ENCODE measurements at places on chromosomes 2 and 18.

DNA sequence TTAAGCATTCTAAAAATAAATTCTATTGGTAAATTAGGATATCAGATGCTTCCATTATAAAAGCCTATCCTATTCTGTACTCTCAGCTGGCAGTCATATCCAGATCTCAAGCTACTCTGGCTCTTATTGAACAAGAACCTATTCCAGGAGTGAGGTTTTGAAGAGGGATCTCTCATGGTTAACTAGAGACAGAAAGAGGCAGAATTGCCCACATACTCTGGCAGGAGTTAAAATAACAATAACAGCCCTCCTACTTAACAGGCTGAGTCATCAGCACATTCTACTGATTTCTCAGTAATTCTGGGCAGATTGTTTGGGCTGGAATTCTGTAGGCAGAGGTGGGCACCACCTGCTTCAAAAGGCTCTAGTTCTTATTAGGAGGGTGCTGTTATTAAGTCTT lies 142.0 kb upstream of the UNC80 start:
- no peak for DNase-seq

DNA sequence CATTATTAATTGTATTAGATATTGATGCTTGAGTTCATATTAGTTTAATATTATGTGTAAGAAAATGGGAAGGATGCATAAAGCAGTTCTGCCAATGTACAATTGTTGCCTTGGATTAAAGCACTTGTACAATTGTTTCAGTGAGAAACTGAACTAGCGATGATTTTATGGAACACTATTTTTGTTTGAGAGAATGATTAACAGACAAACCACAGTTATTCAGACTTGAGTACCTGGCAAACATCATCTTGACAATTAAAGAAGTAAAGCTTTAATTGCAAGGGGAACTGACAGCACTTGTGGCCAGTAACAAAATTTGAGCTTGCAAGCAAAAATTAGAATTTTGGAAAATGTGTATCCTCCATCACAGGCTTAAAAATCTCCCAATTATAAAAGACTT lies 214.3 kb downstream of the RIT2 start:
- DNase-seq, result no peak

- DNase-seq, result no peak
These were observed 5.3 kb upstream of the PLEKHH2 start for GRCh38 chr2:43631618-43632317.

GRCh38 chr2:64017811-64018700 lies 1.2 kb downstream of the VPS54 start:
- no peak for DNase-seq

- no peak for DNase-seq
These were observed 102.9 kb downstream of the DHRS9 start for GRCh38 chr2:169172151-169172735.

DNA sequence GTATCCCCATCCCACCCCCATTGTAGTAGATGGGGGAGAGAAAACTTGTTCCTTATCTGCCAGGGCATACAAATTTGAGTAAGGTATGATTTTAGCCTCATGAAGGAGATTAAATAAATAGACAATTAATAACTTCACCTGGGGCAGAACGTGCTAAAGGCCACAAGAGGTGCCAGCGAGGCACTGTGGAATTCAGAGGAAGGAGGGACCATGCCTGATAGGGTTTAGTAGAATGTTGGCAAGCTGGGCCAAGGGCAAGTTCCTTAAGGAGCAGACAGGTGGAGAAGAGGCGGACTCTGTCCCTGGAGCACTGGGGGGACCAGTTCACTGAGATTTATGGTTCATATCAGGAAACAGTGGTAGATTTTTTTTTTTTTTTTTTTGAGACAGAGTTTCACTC lies 22.5 kb downstream of the STAMBP start:
- DNase-seq, result no peak

GRCh38 chr2:54772110-54772509 lies 48.6 kb downstream of the EML6 start:
- DNase-seq, result no peak

DNA sequence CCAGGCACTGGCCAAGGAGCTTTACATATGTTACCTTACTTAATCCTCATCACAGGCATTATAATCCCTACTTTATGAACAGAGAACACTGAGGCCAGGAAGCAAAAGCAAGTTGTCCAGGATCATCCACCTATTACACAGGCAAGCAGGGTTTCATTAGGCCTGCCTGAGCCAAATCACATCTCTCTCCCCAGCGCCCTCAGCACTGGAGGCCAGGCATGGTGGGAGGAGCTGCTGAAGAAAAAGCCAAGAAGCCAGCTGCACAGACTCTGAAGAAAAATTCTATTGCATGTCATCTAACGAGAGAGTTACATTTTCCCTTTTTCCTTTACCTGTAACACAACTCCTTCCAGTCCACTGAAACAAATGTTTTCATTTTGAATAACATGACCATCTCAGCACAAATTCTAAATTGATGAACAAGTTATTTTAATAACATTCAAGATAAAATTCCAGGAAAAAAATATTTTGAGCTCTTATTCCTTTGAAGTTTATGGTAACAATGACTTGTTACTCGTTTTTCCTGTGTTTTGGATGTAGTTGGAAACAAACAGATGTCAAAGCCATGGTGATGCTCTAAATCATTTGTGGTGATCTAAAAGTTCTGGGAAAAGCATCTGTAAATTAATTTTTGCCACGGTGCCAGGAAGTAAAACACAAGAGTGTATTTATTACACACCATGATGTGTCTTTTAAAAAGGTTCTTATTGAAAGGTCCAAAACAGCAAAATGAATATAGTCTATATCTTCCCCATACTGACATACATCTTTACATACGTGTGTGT lies 139.0 kb upstream of the ITGB6 start:
- no peak for DNase-seq

DNA sequence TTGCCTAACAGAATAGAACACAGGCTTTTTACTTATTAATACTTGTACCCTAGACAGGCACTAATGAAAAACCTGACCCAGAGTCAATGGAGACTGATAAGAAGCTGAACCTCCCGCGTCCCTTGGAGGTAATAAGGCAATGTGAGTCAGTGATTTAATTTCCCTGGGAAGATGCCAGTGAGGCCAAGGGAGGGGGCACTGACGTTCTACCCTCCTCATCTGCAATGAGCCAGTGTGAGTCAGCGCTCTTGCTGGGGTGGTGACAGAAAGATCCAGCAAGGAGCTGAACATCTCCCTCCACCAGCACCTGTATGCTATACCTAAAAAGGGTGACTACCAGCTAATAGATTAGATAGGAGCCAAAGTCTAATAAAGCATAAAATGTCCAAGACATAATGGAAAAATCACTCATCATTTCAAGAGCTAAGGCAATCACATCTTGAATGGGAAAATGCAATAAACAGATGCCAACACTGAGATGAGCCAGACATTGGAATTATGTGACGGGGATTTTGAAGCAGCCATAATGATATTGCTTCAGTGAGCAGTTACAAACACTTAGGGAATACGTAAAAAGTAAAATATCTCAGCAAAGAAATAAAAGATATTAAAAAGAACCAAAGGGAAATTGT lies 116.9 kb downstream of the TPGS2 start:
- no peak for DNase-seq

GRCh38 chr2:42192652-42193566 lies 23.8 kb downstream of the EML4 start:
- DNase-seq, result no peak

- no peak for DNase-seq
These were observed 51.1 kb downstream of the PLEKHM3 start for GRCh38 chr2:207974216-207974605.

DNA sequence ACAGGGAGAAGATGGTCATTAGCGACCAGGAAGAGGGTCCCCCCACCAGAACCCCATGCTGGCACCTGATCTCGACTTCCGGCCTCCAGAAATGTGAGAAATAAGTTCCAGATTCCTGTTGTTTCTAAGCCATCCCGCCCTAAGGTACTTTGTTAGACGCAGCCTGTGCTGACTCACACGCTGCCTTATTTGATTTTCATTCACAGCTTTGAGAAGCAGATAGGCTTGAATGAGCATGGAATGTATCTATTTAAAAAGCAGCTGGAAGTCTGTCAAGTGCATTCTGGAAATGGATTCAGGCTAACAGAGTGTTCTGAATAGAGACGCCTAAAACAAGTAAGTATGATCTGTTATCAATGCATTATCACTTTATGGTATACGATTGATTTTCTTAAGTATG lies 8.3 kb upstream of the IL1R2 start:
- no peak for DNase-seq

GRCh38 chr18:3689986-3690763 lies 240.2 kb downstream of the TGIF1 start:
- DNase-seq, result no peak

DNA sequence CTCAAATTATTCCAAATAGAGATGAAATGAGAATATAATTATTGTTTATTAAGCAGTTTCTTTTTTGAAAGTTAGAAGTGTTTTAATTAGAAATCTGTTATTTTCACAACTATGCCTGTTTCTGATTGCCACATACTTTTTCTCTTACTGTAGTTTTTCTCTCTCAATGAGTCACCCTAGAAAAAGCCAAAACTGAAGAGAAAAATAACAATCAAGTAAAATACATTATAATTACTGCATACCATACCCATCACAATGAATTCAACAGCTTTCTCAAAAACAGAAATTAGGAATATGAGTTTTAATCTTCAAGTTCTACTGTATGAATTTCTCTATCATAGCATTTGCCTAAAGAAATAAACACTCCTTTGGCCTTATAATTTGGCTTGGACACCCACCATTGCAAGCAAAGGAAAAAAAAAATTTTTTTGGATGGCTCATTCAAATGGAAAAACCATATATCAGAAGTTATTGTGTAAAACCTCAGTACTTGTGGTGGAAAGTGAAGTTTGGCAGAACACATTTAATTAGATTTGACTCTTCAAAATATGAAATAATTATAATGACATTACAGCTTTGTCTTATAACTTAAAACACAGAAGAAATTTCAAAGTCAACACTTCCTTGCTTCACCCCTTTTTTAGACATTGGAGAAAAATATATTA lies 138.5 kb downstream of the DYM start:
- no peak for DNase-seq

- no peak for DNase-seq
These were observed 79.2 kb downstream of the LIMS1 start for GRCh38 chr2:108613261-108614042.

- no peak for DNase-seq
These were observed 2026.1 kb upstream of the CELF4 start for GRCh38 chr18:39591649-39592048.

DNA sequence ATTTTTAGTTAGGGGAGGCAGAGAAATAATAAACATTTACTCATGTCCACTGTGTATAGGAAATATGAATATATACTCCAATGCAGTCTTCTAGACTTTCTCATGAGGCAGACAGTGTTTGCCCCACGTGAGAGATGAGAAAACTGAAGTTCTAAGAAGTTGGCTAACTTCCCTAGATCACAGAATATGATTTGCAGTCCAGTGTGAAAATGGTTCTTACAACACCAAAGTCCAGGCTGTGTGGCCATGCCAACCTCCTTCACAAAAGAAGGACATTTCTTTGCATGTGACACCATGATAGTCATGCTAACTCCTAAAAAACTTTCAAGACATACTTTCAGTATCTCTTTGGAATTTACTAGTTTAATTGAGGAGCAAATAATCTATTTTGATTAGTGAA lies 143.7 kb downstream of the IRS1 start:
- no peak for DNase-seq
